ENCODE measurements at places on chromosomes 11 and 22.

DNA sequence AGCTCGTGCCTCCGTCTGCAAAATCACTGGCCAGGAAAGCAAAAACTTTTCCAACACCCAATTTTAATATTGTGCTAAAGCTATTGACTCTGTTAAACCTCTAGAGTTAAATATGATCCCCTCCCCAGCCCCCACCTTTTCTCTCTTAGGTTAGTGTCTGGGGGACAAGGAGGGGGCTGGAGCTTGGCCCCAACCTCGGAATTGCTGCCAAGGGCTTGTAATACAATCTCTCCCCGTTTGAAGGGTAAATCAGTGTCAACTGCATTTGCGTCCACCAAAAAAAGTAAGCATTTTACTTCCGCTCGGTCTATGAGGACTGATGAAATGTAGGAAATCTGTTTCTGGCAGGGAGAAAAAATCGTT is at the start of gene GAS2:
TSS of gene GAS2 (plus strand) at position 287 of the 363 bp plus-strand sequence. CDS start 8,259 bp downstream, outside the sequence.
- DNase-seq, result no peak

DNA sequence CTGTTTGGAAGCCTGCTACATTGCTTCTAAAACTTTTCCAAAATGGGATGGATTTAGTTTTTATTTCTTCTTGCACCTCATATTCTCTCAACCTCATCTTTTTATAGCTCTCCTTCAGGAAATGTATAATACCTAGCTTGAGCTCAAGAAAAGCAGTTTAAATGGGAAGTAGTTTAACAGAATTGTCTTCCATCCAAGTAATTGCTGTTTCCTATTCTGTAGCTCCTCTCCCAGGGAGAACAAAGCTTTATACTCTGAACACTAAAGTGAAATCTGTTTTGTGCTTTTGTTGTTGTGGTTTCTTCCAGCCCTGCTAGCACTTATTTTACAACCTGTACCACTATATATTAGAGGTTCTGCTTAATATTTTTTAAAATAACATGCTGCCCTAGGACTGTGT is 83.2 kb upstream of the HORMAD2 start:
- DNase-seq, result no peak

GRCh38 chr11:63560506-63561180 is 2.5 kb downstream of the PLAAT2 start:
- no peak for DNase-seq

DNA sequence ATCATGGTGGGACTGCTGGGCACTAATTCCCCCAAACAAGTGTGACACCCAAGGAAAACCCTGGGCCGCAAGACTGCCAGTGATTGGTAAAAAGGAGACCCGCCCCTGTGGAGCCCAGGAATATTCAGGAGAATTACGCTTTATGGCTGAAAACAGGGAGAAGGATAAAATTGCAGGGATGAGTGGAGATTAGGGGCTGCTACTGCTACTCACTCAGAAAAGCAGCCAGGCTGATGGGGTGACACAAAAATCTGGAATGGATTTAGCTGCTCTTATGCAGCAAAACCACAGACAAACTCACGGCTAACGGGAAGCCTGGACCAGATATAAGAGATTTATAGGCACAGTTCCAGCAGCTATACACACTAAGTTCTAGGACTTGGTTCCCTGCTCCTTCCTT is 4.4 kb upstream of the FBXO3 start:
- no peak for DNase-seq

DNA sequence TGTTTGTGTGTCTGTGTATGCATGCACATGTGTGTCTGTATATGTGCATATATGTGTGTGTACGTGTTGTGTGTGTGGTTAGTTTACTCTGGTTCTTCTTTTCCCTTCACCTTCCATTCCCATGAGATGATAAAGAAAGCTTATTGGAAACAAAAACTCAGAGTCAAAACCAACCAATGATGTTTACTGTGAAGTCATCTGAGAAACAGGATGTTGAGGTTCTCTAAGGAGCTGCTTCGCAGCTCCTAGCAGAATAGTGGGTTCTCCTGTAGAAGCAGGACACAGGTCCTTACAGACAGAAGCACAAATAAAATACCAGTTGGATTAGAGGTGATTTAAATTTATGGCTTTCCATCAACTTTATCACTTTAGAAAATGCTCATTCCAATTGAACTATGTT is 256.1 kb upstream of the PLET1 start:
- no peak for DNase-seq

DNA sequence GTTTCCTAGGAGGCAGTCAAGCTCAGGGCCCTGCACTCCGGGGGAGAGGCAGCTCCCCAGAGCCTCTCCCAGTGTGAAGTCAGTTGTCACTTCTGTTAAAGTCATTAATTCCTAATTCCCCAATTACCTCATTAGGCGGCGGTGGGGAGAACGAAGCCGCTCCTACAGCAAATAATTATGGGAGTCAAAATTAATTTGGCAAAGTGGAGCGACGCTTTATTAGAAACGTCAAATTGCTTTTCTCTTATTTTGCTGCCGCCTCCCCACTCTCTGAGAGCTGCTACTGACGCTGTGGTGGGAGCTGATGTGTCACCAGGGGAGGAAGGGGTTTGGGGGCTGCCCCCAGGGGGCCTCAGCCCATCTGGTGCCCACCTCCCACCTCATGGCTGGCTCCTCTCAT is 41.6 kb downstream of the SLC22A12 start:
- no peak for DNase-seq

- DNase-seq, result no peak
These were observed 51.0 kb downstream of the MIAT start for GRCh38 chr22:26708256-26709009.

DNA sequence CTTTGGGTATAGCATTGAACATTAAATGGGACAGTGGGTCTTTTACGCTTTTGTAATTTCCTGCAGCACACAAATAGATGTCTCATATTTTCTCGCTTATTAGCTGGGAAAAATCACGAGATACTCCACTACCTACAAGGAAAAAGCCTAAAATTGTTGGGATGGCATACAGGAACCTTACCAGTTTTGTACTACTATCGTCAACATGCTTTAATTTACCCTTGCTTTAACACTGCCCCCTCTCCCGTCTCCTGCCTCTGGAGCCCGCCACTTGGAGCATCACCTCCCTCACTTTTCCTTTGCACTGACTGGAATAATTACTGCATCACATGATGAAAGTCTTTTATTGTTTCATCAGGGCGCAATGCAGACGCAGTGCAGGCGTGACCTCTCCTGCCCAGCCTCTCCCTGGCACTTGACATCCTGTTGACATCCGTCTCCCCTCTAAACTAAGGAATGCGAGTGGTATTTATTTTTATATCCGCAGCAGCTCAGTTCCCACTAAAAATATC is 1.0 kb upstream of the FNBP4 start:
- peak; percentile 76 for DNase-seq

GRCh38 chr11:75918331-75918730 is 103.3 kb downstream of the UVRAG start:
- DNase-seq, result no peak

GRCh38 chr22:23774114-23774921 is 1.7 kb downstream of the MMP11 start:
- no peak for DNase-seq

GRCh38 chr22:19661156-19661555 is 53.1 kb upstream of the SEPTIN5 start:
- no peak for DNase-seq

DNA sequence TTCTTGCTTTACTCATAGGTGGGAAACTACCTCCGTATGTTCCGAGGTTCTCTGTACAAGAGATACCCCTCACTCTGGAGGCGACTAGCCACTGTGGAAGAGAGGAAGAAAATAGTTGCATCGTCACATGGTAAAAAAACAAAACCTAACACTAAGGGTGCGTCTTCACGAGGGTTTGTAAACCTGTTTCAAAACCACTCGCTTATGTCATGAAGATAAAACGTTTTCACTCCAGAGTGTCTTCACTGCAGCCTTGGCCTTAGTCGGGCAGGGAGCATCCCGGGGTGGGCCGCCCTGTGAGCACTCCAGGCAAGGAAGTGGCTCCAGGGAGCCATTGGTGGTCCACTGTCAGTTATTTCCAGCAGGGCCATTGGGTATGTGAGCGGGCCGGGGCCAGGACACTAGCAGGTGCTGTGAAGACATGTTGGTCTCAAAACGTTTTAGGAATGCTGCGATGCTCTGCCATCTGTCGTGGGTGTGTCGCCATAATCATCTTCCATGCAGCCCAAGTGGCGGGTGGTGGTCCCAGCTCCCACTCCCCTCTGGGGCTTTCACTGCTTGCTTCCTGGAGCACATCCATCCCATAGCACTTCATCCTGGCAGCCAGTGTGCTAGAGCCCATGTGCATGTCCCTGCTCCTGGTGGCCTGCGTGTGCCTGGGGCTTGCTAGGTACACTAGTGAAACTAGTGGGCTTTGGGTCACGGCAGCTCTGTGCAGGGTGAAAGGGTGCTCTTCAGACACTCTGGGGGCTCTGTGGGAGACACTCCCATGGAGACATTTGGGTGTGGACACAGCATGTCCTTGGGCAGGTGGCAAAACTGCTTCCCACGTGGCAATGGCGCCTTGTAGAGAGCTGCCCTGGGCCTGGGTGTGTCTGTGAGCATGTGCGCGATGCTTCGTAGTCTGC is 5.2 kb downstream of the SMARCB1 start:
- DNase-seq, result no peak

DNA sequence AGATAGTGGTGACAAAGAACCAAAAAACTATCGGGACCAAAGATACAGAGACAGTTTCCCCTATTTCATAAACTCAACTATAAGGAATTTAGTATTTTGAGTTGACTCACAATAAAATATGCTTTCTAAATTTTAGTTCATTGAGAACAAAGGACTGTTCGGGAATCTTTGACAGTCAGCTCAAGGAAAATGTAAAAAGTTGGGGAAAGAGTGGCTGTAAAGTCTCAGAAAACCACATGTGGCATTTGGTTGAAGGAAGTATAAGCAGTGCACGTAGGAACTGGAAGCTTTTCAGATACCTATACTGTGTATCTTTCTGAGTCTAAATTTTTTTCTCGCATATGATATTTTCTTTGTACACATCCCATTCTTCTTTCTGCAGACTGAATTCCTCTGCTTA is 688.9 kb downstream of the KCNA4 start:
- no peak for DNase-seq

Measured in activated CD8-positive, alpha-beta memory T cell treated with anti-CD3 and anti-CD28 coated beads for 24 hours (primary cell).